Stimulated activated naive CD4-positive, alpha-beta T cell (primary cell): ENCODE measurements at places on chromosomes 16 and 17.

GRCh38 chr17:57965521-57966160 lies 10.4 kb upstream of the CUEDC1 start:
- DNase-seq: no peak

- no peak for DNase-seq
These were observed 355.2 kb downstream of the HAPSTR1 start for GRCh38 chr16:9446471-9447194.

DNA sequence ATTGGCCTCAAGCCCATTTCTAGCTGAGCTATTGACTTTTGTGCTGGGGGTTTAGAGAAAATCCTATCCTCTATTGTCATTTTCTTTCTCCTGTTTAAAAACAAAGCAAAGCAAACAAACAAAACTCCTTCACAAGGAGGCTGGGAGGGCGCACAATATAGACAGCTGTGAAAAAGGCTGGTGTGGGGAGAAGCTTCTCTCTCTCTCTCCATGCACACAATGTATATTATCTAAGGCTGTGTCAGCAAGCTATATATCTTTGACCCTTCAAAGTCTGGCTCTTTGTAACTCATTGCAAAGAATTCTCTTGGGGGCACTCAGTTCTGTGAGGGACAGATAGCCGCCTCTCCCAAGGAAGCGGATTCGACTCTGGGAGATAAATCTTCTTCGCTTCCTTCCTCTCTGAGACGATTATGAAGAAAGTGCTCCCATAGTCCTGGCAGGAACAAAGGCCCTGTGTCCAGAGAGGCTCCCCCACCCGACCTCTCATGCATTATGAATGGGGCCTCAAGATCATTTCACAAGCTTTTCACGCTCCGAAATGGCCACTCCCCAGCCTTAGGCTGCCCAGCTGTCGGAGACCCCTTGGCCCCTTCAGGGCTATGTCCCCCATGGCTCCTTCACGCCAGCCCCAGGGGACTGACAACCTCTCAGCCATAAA lies 33.2 kb upstream of the MEAK7 start:
- DNase-seq: no peak

DNA sequence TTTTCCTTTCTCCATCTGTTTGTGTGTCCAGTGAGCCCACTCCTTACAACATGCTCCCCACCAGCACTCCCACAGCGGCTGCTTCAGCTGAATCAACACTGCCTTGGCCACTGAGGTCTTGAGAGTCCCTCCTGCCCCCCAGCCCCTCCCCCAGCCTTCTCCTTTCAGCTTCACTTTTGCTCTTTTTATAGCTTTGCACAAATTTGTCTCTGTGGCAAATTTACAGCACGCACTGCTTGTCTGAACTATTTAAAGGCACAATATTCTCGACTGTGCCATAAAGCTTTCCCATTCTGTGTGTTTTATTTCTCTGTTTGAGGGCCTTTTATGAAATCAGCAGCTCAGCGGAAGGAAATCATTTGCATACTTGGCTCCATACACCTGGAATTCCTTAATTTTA lies 579.3 kb downstream of the TOX3 start:
- DNase-seq: no peak
